Activated CD4-positive, alpha-beta T cell treated with anti-CD3 and anti-CD28 coated beads for 36 hours (primary cell): ENCODE measurements at places on chromosomes 1 and 21.

- no peak for DNase-seq
Observed at GRCh38 chr1:90704817-90705216, 12.3 kb downstream of the BARHL2 start.

- DNase-seq = no peak
Observed at GRCh38 chr1:47694011-47694890, 256.4 kb downstream of the FOXD2 start.

- DNase-seq = no peak
Observed at GRCh38 chr1:32496127-32496526, 31.3 kb downstream of the ZBTB8B start.

DNA sequence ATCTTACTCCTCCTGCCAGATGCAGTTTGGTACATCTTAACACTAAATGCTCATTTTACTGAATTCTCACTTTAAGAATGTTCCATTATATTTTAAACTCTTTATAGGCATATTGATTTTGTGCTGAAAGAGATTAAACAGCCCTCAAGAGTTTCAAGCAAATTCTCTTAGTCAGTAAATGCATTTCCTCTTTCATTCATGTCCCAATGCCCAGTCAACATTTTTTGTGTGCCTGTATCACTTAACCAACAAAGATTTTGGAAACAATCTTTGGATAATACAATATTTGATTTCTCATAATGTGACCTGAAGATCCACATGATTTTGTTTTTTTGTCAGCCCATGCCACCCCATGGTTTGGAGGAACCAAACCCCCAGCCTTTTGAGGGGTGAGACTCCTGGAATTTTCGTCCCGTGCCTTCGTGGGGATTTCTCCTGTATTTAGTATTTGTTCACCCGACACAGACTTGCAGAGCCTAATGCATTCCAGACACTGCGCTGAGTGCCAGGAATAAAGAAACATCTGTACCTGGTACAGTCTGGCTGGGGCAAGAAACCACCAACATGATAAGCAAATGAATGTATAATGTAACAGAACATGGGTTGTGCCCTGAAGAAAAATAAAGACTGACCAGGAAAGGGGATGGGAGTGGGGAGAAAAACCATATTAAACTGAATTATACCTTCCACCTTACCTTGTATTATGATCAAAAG, 47.1 kb upstream of the ETS2 start:
- no peak for DNase-seq

DNA sequence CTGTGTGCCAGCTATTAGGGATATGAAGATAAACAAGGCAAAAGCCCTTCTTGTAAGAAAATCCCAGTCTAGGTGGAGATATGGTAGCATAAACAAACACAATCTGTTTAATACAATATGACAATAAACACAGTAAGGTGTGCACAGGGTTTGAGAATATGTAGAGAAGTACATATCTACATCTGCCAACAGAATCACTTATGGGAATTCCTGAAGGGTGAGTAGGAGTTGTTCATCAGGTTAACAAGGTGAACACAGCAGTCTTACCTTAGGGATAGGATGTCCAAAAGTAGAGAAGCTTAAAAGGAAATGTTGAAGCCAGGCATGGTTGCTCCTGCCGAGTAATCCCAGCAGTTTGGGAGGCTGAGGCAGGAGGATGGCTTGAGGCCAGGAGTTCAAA, 57.7 kb upstream of the LRRC7 start:
- DNase-seq = no peak

- DNase-seq = peak; percentile 64
Observed at GRCh38 chr1:32180186-32181060, 948 bp downstream of the TXLNA start.

GRCh38 chr1:209207701-209208286, 375.7 kb upstream of the CAMK1G start:
- peak; percentile 58 for DNase-seq

GRCh38 chr1:95127380-95127779, 10.2 kb downstream of the TLCD4 start:
- DNase-seq = no peak

DNA sequence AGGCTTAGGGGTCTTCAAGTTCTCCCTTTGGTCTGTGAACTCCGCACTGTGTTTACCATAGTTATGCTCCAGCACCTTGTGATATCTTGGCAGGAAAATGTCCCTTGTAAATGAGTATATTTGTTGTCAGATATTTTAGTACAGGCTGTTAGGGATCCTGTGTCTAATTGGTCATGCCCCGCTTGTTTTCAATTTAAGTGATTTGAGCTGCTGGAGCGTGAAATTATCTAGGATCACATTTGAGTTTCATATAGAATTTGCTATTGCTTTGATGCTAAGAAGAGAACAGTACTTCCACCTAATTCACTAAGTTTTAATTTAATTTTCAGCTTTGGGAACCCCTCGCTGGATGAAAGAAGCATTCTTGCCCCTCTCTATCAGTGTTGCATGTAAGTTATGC, 15.4 kb upstream of the TOR3A start:
- DNase-seq = no peak

DNA sequence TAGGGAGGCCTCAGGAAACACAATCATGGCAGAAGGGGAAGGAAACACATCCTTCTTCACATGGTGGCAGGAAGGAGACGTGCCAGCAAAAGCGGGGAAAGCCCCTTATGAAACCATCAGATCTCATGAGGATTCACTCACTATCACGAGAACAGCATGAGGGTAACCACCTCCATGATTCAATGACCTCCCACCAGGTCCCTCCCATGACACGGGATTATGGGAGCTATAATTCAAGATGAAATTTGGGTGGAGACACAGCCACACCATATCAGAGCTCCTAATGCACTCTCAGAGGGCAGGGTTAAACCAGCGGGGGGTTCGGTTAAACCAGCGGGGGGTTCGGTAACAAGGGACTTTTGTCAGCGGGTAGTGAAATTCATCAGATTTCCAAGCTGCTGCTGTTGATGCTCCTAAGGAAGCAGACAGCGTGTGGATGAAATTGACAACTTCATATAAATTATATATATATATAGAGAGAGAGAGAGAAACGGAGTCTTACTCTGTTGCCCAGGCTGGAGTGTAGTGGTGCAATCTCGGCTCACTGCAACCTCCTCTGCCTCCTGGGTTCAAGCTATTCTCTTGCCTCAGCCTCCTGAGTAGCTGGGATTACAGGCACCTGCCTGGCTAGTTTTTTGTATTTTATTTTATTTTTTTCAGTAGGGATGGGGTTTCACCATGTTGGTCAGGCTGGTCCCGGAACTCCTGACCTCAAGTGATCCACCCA, 4.2 kb downstream of the CSTB start:
- DNase-seq = no peak

DNA sequence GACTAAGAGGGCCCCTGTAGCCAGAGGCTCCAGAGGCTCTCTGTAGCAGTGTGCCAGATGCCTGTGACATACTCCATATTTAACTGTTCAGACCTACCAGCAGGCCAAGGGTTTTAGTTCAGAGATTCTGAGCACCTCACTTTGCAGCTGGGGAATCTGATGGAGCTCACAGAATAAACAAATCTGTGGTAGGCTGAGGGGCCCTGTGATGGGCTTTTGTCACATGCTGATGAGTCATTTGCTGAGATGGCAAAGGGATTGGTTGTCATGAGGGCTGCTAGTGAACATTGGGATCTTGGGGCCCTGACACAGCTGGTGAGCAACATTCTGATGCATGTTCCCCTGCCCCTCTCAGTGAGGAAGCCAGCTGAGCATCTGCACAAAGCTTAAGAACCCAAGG, 482.2 kb downstream of the CAMTA1 start:
- DNase-seq = no peak

DNA sequence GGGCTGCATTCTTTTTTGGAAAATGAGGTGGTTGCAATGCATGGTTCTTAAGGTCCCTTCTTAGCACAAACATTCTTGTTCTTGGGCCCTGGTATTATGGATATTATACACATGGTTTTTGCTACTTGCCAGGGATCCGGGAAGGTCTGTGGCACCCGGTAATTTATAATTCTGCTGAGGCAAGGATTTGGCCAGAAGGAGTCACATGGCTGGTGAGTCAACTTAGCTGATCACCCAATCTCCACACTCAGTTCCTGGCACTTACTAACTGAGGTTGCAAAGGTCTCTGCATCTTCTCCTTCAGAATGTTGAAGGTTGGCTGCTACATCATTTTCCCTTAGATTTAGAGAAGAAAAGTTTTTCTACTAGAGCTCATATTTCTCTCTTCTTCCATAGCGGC, 112.5 kb downstream of the ROR1 start:
- DNase-seq = no peak

GRCh38 chr1:65958561-65959350, 166.1 kb downstream of the PDE4B start:
- peak; percentile 23 for DNase-seq

DNA sequence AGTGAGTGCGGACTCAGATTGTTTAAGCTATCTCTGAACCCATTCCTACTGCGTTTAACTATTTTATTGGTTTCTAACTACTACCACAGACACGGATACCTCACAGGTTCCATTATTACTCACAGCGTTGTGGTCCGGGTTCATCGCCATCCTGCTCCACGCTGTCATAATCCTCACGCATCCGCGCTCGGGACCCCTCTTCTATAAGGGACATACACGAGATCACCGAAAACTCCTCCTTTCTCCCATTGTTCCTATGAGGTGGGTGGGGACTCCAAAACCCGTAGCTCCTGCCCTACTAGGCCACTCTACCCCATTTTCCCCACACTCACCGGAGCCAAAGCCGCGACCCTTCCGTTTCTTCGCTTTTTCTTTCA, 610 bp downstream of the RBM8A start:
- DNase-seq = peak; percentile 73

GRCh38 chr1:244651956-244652622, 837 bp upstream of the DESI2 start:
- DNase-seq = no peak

DNA sequence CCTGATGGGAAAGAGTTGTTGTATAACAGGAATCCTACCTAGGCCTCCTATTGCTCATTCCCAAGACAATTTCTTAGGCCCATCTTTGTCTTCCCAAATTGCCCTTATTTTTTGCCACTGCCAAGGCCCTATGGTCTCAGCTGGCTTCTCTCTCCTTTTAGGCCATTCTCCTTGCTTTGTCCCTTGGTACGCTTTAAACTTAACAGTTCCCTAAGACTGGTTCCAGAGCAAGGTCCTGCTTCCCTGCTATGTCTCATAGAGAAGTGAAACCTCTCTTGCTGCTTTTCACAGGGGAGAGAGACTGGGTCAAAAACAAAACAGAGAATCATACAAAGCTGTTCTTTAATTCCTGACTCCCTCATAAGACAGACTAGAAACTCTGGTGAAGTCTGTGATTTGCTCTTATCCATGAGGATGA, 77.1 kb downstream of the XCL2 start:
- no peak for DNase-seq

DNA sequence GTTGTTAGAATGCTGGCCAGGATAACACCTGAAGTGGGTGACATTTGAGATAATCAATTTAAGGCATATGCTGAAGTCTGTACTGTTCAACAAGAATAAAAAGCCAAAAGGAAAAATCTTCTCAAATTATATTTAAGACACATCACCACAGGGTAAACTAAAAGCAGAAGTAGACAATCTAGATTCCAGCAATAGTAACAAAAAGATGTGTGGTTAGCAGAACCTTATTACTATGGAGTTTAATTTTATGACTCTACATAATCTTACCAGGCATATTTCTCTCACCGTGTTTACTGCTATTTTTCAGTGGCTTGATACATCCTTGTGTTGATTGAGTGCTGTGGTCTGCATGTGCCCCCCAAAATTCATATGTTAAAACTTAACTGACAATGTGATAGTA, 300.4 kb upstream of the ZP4 start:
- no peak for DNase-seq

DNA sequence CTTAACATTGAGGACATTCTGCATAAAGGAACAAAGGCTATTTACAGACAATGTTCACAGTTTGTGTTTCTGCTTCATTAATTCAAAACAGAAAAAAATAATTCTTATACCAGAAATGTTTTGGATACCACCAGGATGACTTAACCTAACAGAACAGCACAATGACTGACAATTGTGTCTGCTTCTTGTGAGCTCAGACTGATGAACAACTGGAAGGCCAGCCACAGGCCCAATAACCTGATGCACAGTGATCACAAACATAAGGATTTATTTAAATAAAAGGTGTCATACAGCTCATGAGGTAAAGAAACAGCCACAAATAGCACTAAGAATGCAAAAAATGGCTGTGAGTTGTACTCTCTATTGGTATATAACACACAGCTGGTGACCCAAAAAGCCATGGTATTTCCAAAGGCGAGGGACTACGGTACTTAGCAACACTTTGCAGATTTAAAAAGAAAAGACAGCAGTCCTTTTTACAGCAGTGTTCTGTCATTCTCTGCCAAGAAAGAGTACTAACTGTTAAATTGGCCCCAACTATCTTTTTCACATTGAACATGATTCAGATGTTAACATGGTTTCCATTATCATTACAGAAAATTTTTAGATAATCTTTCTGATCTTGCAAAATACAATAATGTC, 32.1 kb upstream of the DDAH1 start:
- no peak for DNase-seq

DNA sequence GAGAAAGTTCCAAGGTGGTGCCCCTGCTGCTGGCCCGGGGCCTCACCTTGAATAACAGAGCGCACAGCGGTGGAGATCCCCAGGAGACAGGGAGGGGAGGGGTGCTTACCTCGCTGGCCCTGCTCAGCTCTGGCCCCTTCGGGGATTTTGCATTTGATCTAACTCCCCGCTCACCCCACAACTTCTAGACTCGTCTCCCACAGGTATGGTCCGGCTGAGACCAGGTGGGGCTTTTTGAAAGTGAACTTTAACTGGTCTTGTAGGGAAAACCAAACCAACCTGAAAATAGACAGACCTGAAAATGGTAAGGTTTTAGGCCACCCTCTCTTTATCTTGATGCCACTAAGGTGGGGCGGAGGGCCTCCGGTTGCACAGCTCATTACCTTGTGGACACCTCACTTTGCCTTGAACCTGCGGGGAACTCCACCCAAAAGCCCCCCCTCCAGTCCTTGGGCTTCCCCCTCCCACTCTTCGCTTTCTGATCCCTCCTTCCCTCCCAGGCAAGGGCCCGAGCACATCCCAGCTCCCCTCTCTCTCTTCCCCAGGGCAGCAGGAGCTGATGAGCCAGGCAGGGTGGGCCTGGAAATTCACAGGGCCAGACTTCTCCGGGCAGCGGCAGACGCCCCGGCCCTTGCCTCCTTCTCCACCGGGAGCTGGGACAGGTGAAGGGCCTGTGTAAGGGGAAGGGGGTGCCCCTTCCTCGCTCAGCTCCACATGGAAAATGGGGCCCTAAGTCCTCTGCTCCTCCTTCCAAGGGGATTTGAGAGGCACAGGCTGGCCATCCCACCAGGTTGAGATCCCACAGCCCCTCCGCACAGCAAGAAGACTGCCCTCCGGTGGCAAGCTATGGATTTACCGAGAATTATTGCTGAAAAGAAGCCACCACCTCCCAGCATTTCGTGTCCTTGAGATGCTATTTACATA, 16.1 kb downstream of the TNFRSF8 start:
- DNase-seq = peak; percentile 77

DNA sequence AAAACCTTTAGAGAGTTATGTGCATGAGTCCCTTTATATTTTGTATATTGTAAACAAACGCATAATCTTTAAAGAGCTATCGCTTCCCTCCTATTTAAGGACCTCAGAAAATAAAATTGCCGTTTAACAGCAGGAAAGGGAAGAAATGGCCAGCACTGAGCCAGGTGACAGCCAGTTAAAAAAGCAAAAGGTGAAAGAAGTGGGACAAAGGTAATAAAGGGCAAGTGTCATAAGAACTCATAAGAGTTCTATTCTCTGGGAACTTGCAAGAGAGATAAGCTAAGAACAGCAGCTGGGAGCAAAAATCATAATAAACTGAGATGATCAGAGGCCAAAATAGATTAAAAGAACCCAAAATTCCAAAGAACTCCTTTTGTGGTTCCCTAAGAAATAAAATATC, 520.9 kb upstream of the PKN2 start:
- DNase-seq = no peak

GRCh38 chr1:112923959-112924349, 32.0 kb downstream of the SLC16A1 start:
- DNase-seq = no peak
